Endothelial cell (in vitro differentiated cells): ENCODE measurements at places on chromosomes 12 and 14.

- DNase-seq: no peak
Measured at GRCh38 chr12:131779027-131779426, 49.2 kb upstream of the MMP17 start.

DNA sequence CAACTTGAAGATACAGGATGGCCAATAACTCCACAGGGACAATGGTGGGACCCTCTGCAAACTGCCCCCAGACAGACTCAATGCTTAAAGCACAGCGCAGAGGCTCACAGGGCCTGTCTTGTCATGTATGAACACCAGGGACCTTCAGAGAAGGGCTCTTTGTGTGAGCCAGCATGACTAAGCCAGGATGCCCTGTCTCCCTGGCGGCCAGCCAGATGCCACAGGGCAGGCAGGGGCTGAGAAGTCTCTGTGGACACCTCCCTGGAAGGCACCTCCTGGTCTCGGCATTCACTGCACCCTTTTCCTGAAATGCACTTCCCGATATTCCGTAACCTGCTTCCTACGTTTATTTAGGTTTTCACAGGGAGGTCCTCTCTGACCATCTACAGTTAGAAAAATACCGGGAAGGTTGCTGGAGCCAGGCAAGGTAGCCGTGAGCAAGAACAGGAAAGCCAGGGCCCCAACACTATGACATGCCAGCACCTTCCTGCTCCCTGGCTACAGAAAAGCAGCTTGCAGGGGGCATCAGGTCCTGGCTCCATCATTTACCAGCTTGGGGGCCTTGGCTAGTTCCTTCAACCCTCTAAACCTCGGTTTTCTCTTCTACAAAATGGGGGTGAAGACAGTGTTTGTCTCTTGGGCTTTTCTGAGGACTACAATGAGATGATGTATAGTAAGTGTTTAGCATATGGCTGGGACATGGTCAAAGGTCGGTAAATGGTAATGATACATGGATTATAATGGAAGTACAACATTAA is 65.0 kb downstream of the PITPNM2 start:
- no peak for DNase-seq

DNA sequence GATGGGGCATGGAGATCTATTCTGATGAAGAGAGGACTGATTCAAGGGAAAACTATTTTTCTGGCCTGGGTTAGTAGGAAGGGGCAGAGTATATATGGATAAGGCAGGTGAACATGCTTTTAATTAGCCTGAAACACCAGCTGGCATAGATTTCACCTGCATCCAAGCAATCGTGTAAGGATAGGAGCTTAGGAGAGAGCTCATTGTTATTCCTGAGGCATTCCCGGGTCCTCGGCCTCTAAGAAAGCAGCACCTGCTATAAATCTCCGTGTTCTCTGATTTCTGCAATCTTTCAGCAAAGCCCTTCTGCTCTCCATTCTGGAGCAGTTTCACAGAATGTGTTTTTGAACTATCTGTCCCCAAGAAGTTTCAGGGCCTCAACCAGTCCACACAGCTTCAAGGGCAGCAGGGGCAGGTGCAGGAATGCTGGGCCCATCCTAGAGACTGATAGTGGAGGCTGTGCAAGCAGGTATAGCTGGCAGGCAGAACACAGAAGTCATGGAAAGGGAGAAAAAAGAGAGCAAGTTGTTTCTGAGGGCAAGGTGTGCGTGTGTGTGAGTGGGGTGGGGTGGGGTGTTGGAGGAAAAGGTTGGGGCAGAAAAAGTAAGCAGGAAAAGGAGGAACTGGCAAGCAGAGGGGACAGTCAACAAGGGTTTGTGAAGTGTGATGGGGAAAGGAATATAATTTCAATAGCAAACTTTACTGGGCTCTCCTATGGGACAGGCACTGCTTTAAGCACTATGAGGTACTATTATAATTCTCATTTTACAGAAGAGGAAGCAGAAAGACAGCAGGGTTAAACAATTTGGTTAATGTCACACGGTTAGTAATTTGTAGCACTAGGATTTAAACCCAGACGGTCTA is 203.7 kb upstream of the SSTR1 start:
- DNase-seq: no peak

DNA sequence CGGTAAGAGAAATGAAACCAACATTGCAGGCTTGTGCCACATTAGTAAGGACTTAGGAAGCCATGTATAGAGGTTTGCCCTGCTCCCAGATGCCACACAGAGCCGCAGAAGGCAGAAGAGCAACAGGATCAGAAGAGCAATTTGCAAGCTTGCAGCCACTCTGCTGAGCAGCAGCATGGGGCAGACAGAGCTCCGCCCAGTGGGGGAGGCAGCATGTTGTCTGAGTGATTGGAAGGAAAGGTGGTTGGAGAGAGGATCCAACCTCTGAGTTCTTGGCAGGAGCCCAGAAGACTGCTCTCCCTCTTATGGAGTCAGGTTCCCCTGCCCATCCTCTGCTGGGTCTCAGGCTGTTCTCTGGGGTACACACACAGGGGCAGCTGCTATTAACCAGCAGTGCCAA is 2.3 kb upstream of the KRT6A start:
- DNase-seq: no peak

DNA sequence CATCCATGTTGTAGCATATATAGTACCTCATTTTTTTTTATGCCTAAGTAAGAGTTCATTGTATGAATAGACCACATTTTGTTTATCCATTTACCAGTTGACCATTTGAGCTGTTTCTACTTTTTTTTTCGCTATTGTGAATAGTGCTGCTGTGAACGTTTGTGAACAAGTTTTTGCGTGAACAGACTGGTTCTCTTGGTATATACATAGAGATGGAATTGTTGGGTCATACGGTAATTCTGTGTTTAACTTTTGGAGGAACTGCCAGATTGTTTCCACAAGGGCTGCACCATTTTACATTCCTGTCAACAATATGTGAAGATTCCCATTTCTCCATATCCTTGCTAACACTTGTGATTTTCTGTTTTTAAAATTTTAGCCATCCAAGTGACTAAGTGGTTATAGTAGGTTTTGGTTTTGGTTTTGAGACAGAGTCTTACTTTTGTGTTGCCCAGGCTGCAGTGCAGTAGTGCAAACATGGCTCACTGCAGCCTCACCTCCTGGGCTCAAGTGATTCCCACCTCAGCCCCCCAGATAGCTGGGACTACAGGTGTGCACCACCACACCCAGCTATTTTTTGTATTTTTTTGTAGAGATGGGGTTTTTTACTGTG is 68.3 kb upstream of the AMN start:
- no peak for DNase-seq

DNA sequence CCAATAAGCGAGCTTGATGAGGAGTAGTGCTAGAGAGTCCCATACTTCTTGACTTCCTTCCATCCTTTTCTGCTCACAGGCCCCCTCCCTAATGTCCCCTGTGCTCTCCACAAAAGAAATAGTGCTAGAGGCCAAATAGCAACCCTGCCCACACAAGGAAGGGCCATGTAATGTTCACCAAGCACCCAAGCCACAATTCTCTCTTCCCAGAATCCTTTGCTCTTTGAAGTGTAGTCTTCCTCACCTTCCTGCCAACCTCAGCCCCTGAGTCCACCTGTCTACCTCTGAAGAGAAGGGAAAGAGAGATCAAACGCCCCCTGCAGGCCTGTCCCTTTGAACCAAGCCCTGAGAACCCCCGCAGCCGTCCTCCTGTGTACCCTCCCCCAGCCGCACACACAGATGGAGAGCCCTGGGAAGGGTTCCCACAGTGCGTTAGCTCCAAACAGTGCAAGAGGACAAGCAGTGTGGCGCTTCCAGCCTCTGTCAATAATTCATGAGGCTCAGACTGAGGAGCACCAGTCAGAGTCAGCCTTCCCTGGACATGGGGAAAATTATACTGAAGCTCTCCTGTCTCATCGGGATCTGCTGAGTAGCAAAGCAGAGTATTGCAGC is 1.9 kb upstream of the DHRS4 start:
- no peak for DNase-seq

DNA sequence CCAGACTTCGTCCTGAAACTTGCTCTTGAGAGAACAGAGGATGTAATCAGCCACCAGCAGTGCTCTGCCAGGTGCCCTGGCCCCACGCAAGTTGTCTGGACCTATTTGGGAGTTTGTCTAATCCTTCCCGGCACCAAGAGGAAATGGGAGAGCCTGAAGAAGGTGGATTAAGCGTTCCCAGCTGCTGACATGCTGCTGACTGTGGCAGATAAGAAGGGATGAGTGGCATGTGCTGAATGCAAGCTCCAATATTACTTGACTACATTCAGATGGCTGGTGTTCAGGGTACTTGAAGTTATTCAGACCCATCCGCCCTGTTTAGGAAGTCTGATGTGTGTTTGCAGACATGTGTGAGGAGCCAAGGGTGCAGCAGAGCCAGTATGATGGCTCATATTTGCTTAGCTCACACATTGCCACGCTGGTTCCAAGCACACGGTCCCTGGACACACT is 440.6 kb upstream of the CCDC196 start:
- DNase-seq: peak; percentile 44

DNA sequence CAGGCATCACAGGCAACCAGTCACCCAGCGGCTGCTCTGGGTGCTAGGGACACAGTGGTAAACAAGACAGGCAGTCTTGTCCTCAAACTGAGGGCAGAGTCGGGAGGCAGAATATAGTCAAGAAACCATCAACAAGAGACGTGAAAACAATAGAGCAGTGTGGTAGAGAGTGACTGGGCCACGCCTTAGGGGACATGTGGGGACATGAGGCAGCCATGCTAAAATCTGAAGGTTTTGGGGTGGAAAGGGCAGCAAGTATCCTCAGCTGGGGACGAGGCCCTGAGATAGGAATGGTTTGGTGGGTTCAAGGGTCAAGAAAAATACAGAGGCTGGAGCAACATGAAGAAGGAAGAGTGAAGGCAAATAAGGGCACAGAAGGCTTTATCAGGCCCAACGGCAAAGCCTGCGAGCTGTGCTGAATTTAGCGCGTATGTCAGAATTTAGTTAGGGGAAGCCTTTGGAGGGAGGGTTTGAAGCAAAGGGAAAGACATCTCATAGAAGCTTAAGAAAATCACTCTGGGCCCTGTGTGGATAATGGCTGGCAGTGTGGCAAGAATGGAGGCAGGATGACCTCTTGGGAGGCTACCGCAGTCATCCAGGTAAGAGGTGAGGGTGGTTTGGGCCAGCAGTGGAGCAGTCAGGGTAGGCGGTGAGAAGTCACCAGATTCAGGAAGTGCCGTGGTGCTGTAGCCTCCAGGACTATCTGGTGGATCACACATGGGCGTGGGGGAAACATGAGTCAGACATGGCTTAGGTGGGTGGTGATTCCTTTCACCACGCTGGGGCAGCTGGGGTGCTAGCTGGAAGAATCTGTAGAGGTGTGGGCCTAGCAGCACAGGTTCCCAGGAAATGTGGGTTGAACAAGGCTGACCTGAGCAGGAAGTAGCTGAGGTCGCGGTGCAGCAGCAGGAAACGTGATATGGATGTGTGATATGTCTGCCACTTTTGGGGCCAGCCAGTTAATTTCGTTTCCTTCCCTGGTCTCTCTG is 3.0 kb downstream of the EVL start:
- DNase-seq: no peak

DNA sequence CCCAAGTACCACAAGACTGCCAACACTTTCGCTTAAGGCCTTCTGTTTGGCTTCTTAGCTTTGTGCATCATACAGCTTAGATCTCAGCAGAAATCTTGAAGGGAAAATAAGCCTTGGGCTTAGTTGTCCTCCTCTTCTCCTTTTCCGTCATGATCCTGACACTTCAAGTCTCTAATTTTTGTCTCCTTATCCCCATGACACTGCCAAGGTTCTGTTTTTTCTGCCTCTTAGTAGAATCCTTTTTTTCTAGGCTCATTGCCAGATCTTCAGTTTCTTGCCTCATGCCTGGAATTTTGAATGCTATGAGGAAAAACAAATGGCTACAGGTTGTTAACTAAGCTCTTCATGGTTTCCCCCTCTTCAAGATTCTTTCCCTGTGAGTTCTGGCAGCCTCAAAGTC is 450.4 kb downstream of the LRFN5 start:
- DNase-seq: no peak

- no peak for DNase-seq
Measured at GRCh38 chr14:105979446-105979845, 453.1 kb downstream of the TMEM121 start.

- no peak for DNase-seq
Measured at GRCh38 chr14:95545515-95546168, 10.8 kb downstream of the GLRX5 start.

- DNase-seq: no peak
Measured at GRCh38 chr12:26688344-26688904, 144.6 kb downstream of the ITPR2 start.

GRCh38 chr14:20516921-20517320 is 11.6 kb downstream of the RNASE10 start:
- DNase-seq: no peak

GRCh38 chr12:5369298-5369697 is 62.6 kb upstream of the NTF3 start:
- DNase-seq: no peak

DNA sequence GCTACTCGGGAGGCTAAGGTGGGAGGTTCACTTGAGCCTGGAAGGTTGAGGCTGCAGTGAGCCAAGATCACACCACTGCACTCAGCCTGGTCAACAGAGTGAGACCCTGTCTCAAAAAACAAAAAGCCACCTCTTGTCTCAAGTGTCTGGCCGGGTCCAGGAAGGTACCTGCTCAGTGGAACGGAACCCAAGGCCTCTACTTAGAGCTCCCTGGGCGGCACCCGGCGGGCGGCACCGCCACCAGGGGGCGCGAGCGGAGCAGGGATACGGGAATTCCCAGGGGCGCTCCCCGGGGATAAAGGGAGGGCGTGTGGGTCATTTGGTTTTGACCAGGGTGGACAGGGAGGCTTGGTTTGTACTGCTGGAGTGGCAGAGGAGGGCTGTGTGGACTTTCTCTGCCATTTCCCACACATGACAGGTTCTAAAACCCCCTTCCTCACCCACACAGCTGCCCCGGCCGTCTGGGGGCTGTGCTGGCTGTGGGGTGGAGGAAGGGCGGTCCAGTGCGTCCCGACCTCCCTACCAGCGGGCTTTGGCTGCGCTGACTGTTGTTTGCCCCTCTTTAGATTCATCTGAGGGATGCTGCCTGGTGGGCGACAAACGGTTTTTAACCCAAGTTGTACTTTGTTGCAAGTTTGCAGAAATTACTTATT is 91.4 kb downstream of the SETD3 start:
- peak; percentile 62 for DNase-seq

DNA sequence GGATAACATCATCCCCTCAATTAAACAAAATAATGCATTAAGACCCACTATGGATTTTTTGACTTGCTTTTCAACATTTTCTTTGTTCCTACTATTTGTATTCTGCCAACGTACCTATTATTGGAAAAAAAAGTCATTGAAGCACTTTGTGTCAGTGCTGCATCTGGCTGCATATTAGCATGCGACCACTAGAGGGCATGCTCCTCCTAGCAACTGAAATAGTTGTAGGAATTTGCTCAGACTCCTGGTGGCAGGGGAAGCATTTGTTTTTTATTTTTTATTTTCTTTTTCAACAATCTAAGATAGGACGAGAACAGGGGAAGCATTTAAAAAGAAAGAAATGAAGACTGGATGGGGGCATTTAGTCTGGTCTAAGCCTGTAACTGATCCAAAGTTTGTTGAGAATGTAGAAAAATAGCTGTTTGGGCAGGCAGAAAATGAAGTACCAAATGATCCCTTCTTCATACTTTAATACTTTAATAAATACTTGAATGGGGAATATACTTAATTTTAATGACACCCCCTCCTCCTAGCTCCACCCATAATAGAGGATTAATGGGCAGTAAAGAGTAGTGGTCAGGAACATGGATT is 14.5 kb upstream of the CLEC4A start:
- DNase-seq: peak; percentile 76

- no peak for DNase-seq
Measured at GRCh38 chr14:93044556-93044955, 71.2 kb downstream of the ITPK1 start.

GRCh38 chr12:61857968-61858367 is 402.2 kb upstream of the USP15 start:
- no peak for DNase-seq

GRCh38 chr12:29012673-29013072 is 136.4 kb upstream of the FAR2 start:
- DNase-seq: no peak

- DNase-seq: no peak
Measured at GRCh38 chr12:7612851-7613250, 52.9 kb downstream of the APOBEC1 start.
